CD4-positive, alpha-beta T cell (primary cell): ENCODE measurements at places on chromosomes 2 and 18.

DNA sequence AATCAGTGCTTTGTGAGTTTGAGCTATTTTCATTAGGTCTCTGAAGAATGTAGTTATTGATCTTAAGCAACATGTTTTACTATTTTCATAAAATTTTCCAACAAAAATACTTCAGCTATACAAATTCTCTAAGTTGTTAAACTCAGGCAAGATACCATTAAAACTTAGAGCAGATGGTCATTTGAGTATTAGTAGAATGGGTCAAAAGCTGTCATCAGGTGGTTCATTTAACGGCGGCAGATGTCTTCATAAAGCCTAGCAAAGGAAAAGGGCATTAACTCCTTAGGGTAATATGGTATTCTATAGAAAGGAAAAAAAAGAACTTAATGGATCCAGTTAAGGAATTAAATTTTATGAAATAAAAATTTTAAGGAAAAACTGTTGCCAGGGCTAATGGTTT, 19.2 kb downstream of the MIB1 start:
- DNase-seq, result no peak

DNA sequence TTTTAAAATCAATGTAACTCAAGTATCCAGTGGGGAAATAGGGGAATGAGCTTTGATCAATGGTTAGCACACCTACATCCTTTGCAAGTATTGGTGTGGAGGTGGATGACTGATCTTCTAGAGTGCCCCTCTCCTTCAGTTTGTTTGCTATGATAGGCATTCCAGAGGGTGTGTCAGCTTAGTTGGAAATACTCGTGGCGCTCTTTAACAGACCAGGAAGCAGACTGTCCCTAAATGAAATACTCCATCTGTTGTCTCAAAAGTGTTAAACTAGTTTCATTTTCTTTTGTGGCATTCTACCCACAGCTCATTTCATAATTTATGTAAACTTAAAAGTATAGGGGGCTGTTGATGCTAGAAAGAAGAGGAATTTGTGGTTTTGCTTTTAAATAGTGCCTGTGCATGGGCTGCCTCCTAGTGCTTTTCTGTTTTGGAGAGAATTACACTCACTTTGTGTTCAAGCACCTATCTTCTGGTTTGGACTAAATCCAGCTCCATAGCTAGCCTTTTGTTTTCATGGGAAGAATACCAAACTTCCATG, 66.2 kb downstream of the STAT1 start:
- no peak for DNase-seq

DNA sequence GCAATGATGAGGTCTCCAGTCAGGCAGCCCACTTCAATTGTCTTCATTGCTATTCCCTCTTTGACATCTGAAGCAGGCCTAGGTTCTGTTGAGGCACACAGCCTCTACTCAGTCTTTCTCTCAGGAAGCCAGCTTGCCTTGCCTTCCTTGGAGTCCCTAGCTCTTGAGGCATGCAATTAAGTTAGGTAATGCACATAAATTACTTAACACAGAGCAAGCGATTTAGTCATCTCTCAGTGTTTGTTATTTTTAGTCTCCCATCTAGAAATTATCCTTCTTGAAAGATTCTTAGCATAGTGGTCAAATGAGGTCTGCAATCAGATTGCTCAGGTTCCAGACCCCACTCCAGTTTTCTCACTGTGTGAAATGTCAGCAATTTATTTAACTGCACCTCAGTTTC, 32.0 kb downstream of the SULT1C4 start:
- no peak for DNase-seq

DNA sequence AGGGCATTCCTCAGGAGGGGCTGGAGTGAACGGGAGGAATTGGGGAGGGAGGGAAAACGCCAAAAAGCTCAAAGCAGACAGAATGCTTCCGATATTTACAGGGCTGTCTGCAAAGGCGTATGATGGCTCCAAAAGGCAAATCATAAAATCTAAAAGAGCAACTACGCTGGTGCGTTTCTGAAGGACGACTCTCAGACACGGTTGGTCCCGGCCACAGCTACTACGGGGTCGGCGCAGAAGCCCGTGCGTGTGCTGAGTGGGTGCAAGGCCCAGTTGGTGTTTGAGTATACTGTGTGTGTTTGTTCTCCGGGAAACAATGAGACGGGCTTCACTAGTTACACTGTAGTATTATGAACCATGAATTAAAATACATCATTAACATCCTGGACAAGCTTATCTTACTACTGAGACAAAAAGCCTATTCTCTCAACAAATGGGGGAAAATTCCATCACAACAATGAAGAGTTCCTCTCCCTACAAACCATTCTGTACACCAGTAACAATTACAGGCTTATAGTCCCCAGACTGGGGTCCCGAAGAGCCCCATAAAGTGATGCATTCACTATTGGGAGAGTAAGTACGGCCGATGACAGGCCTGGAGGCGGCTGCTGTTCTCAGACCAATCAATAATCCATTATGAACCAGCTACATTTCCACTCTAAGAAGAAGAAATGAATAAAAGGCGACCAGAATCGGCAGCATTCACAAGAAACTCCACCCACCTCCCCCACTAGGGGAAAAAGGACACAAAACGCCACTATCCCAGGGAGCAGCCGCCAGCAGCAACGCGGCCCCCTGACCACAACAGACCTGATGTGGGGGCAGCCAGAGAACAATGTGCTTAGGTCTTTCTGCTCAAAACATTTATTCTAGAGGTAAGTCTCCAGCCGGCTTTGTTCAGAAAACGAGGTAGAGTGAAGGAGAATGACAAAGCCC, 43.4 kb downstream of the ZNF516 start:
- no peak for DNase-seq

GRCh38 chr2:106061611-106062349, 132.3 kb downstream of the UXS1 start:
- DNase-seq, result no peak

DNA sequence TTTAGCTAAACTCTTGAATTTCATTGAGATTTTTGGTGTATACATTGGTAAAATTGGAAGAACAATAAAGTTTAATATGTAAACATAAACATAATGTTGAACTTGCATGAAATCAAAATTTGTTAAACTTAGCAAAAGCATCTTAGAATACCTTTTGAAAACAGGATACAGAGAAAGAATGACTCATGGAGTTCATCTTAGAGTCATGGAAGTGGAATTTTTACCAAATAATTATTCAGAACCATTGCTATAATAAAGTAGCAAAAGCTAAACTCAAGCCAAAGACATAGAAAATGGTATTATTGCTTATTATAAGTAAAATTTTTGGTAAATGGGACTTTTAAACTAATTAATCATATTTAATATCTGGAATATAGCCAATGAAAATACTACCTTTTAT, 841.6 kb upstream of the SLC39A10 start:
- no peak for DNase-seq

DNA sequence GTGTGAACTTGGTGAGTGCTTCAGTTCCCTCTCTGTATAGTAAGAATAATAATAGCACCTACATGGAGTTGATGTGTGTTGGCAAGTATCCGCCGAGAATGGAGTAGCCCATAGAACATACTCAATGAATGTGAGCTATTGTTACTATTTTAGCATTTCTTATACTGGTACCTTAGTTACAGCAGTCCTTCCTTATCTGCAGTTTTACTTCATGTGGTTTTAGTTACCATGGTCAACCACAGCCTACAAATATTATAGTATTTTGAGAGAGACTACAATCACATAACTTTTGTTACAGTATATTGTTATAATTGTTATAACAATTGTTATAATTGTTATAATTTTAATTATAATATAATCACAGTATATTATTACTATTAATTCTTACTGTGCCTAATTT, 152.5 kb upstream of the RASGRP3 start:
- DNase-seq, result no peak

- DNase-seq, result no peak
Observed at GRCh38 chr2:65864619-65865018, 432.2 kb upstream of the SPRED2 start.

DNA sequence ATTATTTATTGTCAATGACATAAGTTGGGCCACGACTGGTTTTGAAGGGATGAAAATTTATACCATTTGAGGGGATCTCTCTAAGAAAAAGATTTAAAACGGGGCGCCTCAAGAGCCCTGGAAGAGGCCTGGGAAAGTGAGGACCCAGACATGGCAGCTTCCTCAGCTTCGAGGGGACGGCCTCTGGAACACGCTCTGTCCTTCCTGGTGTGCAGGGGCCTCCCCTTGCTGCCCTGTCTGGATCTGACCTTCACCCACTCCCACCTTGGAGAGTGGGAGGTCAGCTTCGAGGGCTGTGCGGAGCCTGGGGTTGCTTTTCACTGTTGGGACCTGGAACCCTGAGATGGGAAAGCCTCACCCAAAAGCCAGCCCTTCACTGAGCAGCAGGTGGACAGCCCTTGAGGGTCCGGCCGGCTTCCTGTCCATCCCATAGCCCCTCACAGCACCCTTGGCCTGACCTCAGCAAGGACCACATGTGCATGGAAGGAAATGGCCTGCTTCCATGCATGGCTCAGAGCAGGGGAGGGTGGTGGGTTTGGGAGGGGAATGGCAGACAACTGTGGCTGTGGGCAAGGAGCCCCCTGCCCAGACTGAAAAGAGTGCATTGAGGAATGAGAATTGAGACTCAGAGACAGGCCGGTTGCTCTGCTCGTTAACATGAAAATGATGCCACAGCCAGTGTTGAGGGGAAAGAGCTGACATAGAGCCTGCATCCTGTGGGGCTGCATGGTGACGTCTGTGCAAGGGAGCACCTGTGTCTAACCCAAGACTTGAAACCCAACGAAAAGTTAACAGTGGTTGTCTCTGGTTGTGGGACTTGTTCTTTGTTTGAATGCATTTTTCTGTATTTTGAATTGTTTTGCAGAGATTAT, 16.3 kb downstream of the FBLN7 start:
- DNase-seq, result peak; percentile 11

GRCh38 chr2:43426305-43427031, 169.4 kb downstream of the THADA start:
- DNase-seq, result peak; percentile 44

- DNase-seq, result no peak
Observed at GRCh38 chr18:11955239-11956029, 25.9 kb upstream of the IMPA2 start.

- no peak for DNase-seq
Observed at GRCh38 chr2:172405673-172406072, 21.7 kb upstream of the ITGA6 start.

- DNase-seq, result no peak
Observed at GRCh38 chr18:62605685-62606084, 82.9 kb downstream of the ZCCHC2 start.

- DNase-seq, result no peak
Observed at GRCh38 chr2:239383759-239384156, 17.1 kb downstream of the HDAC4 start.

DNA sequence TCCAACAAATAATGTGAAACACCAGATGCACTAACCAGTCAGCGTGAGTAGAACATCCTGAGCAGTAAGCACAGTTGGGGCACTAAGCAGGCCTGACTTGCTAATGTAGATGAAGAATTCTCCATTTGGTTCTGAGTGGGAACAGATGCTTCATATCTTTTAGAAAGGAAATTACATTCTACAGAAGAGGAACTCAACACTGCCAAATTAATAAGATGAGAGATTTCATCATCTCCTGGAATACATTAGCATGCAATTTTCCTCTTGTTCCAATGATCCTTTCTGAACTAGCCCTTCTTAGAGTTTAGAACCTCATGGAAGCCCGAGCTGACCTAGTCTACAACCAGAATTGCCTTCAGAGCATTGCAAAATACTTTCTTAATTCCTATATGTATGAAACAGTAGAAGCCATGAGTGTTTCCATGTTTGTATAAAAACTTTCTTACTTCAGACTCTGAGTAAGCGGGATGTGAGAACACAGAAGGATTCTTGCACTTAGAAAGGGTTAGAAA, 34.8 kb downstream of the COL5A2 start:
- DNase-seq, result no peak

GRCh38 chr2:128536925-128537620, 218.4 kb upstream of the HS6ST1 start:
- DNase-seq, result no peak

- DNase-seq, result no peak
Observed at GRCh38 chr2:221112744-221113143, 459.4 kb downstream of the EPHA4 start.

- DNase-seq, result no peak
Observed at GRCh38 chr18:37160038-37160820, 331.3 kb downstream of the KIAA1328 start.

DNA sequence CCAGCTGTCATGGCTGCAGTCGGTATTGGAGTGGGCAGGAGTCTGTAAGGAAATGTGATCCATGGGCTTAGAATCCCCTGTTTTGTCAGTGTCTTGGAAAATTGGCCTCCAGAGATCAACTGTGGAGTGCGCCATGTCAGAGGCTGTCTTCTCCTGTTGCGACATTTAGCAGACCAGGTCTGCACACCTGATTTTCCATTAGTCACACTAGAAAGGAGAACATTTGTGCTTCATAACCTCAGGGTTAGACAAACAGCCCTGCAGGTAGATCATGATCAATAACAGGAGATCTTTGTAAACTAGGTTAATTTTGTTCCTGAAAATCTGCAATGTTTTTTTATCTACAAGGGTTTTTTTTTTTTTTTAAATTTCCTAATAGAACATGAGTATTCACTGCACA, 28.0 kb downstream of the LDLRAD4 start:
- DNase-seq, result no peak

DNA sequence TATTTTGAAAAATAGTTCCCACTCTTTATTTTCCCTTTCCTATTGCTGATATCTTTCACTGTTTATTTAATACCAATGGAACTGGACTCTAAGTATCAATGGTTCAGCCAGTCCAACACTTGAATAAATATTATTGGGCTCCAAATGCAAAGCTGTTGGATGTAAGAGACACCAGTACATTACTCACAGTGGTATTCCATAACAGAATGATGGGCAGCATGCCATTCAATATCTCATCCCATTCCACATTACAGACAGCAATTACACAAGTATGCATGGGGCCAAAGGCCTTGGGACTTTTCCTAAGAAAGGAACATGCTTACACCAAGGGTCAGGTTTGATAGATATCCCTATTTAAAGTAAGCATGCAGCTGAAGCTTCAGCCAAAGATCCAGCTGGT, 231.9 kb downstream of the RND3 start:
- DNase-seq, result no peak

DNA sequence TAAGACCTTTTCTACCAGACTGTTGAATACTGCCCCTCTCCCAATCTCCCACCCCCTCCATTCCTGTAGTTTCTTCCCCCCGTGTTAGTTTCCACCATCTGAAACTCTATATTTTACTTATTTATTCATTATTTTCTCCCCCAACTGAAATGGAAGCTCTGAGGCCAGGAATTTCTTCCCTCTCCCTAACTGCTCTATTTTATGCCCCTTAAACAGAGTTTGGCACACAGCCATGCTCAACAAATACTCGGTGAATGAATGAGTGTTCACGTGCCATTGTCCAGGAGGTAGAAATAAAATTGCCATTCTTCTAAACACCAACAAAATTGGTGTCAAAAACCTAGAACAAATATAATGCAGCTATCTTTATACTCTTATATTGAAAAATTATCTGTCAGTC, 5.6 kb downstream of the ITGB1BP1 start:
- no peak for DNase-seq
